NCI-H187 (cell line): ENCODE measurements at places on chromosomes 3 and 15.

DNA sequence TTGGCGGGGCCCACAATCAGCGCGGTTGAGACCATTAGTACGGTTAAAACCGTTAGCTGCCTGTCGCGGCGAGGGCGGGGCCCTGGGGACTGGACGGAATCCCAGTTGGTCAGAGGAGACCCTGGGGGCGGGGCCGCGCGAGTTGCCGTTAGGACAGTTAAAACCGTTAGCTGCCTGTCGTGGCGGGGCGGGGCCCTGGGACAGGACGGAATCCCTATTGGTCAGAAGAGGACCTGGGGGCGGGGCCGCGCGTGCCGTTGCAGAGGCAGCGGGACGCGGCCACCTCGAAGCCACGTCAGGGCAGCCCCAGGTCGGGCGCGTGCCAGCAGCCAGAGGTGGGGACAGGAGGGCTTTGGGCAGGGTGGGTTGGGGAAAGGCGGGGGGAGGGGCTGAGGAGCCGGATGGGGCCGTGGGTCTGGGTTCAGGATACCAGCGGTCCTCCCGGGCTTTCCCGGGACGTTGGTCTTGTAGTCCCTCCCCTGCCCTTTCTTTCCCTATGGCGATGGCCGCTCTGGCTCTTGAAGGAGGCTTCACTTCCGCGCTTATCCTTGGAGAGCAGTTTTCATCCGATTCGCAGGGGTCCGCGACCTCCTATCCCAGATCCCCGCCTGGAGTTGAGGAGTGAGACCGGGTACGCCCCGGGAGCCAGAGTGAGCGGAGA is 28.0 kb downstream of the KLHDC8B start:
- DNase-seq, result no peak

DNA sequence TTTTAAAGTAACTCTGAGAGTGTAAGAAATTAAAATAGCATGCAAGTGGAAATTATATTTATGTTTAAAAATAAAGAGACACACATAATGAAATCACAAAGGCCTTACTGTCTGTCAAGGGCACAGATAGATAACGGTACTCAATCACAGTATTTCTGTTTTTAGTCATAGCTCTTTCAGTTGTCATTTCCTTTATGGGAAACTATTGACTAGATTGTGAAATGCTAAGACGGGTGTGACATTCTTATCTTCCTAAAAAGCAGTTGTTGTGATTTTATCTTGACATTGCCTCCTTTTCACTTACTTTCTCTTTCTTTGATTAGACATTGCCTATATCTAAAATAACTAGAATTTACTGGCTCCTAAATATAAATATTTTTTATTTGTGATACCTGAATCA is 100.1 kb upstream of the PLSCR5 start:
- DNase-seq, result no peak

DNA sequence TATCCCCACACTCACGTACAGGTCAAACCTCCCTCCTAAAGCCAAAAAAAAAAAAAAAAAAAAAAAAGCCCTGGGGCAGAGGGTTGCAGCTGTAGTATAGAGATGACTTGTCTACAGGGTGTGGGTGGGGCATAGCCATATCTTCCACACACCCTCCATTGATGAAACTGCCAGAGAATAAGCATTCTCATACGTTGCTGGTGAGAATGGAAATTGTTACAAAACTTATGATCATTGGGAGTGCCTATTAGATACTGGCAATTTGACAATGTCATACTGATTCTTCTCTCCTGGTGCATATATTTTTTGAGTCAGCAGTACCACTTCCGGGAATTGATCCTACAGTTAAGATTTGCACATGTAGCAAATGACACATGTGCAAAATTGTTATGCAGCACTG is 11.0 kb upstream of the CTNNB1 start:
- DNase-seq, result no peak

DNA sequence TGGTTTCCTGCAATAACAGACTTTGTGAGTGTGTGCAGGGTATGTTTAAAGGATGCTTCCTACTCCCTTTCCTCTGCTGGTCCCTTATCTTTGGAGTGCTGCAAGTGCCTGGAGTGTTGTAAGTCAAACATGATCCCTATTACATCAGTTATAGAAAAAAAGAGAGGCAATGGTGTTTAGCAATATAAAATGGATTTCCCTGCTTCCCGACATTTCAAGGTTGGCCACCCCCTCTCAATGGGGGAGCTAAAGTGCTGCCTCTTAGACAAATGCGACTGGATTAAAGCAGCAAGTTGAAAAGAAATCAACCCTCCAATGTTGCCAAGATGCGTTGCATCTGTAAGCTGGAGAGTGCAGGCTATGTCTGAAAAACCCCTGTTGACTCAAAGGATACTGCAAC is 203.1 kb upstream of the WNT5A start:
- DNase-seq, result no peak

GRCh38 chr3:133404920-133405319 is 5.1 kb downstream of the BFSP2 start:
- no peak for DNase-seq

- DNase-seq, result no peak
Observed at GRCh38 chr15:70559265-70560239, 203.8 kb downstream of the UACA start.

- no peak for DNase-seq
Observed at GRCh38 chr15:80780416-80781221, 1.4 kb downstream of the CEMIP start.

DNA sequence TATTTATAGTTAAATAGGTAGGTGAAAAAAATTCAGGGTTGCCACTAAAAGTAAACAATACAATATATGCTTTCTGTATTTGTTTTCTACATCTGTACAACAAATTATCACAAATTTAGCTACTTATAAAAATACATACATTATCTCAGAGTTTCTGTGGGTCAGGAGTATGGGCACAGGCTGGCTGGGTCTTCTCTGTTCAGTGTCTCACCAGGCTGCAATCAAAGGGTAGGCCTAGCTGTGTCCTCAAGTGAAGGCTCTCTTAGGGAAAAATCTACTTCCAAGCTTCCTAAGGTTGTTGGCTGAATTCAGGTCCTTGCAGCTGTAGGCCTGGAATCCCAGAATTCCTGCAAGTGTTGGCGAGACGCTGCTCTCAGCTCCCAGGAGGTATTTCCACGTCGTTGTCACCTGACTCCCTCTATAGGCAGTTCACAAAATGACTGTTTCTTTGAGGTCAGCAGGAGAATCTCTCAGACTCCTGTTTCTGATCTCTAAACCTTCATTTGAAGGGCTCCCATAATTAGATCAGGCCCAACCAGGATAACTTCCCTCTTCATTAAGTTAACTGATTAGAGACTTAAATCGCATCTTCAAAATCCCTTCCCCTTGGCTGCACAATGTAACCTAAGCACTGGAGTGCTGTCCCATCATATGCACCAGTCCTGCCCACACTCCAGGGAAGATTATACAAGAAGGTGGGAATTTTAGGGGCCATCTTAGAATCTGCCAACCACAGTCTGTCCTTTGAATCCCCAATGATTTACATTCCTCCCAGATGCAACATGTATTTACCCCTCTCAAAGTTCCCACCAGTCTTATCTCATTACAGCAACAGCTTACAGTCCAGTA is 296.6 kb downstream of the SUCLG2 start:
- DNase-seq, result no peak

- no peak for DNase-seq
Observed at GRCh38 chr3:101131767-101132166, 138.5 kb upstream of the ABI3BP start.

GRCh38 chr3:118380576-118380975 is 654.1 kb downstream of the IGSF11 start:
- DNase-seq, result no peak

DNA sequence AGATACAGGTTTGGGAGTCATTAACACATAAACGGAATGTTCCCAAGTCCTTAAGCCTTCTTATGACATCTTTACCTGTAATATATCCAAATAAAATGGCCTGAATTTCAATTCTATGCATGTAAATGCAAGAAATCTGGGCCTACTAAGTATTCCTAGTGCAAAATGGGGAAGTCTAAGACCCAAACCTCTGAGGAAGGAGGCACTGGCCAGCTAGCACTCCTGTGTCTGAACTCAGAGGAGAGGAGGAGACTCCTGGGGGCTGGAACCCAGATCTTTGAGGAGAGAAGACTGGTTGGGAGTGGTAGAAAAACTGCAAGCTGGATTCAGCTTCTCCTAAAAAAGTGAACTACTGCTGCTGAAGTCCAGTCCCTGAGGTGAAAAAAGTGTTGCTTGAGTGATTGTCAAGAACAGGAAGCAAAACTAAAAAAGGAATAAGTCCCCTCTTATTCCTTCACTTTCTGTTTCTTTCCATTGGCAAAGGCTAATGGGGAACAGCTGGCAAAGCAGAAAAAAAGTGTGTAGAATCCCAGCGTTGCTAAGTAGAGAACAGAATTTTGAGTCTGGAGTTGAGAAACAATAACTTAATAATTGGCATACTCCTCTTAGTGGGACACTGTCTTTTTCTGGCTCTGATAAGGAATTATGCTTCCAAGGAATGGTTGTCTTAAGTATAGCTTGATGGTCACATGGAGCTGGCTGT is 54.8 kb upstream of the ATP2C1 start:
- DNase-seq, result no peak

- no peak for DNase-seq
Observed at GRCh38 chr3:42518800-42519567, 16.5 kb downstream of the VIPR1 start.

DNA sequence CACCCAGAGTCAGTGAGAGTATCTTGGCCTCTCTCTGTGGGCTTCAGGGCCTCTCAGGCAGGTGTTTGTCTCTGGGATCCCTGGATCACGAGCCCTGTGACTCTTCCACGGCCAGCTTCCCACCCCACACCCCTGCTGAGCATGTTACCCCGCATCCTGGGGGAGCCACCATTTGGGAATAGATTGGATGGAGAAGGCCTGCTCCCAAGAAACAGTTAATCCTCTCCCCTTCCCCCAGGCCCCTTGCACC is 15.5 kb upstream of the SRP14 start:
- no peak for DNase-seq

GRCh38 chr15:78621810-78622402 is 1.1 kb upstream of the CHRNA3 start:
- no peak for DNase-seq

DNA sequence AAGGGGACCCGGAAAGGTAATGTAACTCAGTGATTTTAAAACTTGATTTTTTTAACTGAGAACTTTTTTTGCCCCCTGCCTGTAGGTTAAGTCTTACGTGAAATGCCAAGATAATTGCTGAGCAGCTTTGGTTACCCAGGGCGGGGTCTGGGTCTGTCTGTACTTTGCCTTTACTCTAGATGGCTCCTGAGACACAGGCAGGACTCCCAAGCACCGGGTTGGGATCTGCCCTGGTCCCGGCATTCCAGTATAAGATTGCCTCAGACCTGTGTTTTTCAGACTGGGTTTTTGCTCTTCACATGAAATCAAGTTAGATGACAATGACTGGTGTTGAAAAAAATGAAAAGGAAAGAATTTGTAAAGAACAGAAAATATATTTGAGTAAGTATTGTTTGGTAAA is 40.3 kb downstream of the WDR76 start:
- DNase-seq, result no peak

- no peak for DNase-seq
Observed at GRCh38 chr3:54955941-54956340, 28.1 kb upstream of the LRTM1 start.

- DNase-seq, result no peak
Observed at GRCh38 chr15:72964542-72964941, 87.7 kb upstream of the NEO1 start.

DNA sequence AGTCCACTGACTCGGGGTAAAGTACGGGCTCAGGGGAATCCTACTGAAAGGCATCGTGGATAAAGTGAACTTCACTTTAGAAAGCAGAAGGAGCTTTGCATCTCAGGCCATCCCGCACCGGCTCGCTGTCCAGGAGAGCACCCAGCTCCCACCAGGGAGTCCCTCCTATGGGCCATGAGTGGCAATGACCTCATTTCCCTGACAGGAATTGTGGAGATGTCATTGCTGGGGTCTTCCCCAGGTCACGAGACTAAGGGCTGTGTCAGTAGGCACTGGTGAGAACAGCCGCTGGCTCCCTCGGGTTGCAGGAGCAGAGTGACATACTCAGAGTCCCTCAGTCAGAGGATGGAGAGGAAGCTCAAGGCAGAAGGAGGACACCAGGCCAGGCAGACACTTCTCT is 97.3 kb downstream of the XXYLT1 start:
- DNase-seq, result no peak

- DNase-seq, result no peak
Observed at GRCh38 chr3:99885085-99885484, 67.4 kb downstream of the CMSS1 start.

- DNase-seq, result no peak
Observed at GRCh38 chr3:181009225-181009624, 19.7 kb upstream of the DNAJC19 start.

GRCh38 chr3:59526999-59527398 is 477.2 kb upstream of the CFAP20DC start:
- no peak for DNase-seq

DNA sequence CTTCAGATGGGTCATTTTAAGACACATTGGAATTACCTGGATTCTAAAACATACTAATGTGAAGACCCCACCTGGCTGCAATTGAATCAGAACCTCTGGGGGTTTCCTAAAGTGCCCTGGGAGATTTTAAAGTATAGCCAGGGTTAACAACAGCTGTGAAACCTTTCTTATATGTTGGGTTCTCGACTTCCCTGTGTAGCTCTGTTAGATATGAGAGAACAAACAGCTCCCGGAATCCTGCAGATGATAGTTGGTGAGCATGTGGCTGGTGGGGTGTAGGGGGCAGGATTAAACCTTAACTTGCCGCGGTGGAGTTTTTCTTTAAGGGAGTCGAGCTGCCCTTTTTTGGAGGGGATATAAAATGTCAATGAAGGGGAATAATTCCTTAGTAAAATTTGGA is 12.1 kb downstream of the PLCL2 start:
- DNase-seq, result no peak

GRCh38 chr15:62416526-62416925 is 251.4 kb upstream of the C2CD4B start:
- DNase-seq, result no peak

- DNase-seq, result no peak
Observed at GRCh38 chr15:96049766-96050165, 280.7 kb upstream of the NR2F2 start.

DNA sequence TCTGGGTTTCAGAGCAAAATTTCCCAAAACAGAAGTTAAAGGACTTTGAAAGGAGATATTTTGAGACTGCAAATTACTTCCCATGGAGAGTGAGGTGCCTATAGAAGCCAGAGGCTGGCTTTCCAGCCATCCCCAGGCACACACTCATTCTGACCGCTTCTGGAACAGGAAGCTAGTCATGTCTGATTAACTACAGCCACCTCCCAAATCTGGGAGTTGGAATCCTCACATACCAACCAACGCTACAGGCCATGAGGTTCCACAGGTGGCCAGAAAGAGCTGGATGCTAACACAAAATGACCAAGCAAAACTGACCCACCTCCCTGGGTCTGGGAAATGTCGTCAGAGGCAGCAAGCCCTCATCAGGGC is 87.2 kb downstream of the SNRK start:
- DNase-seq, result no peak

DNA sequence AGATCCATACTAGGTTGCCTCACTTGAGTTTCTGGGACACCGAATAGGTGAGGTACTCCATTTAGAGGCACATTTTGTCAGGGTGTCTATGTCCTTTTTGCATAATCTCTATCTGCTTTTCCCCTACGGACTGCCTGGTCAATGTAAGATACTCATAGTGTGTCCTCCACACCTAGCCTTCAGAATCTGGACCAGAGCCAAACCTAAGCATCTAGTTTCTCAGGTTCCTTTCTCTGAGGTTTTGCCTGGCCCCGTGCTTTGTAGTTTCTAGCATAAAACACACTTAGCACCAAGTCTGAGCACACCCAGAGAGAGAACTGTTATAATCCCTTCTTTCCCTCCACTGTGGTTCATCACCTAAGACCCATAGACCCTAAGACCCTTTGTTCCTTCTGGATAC is 105.9 kb upstream of the MLF1 start:
- DNase-seq, result no peak
